ENCODE measurements at places on chromosomes 3 and 15.

GRCh38 chr15:32886459-32886858 is 168.7 kb downstream of the GREM1 start:
- DNase-seq = no peak

GRCh38 chr3:140081887-140082286 is 146.9 kb downstream of the CLSTN2 start:
- DNase-seq = no peak

- DNase-seq = no peak
These were observed at the start of gene SPRED1 for GRCh38 chr15:38252481-38253350. TSS of gene SPRED1 (plus strand) at chr15:38252836. CDS start at chr15:38253186, 350 bp downstream.

DNA sequence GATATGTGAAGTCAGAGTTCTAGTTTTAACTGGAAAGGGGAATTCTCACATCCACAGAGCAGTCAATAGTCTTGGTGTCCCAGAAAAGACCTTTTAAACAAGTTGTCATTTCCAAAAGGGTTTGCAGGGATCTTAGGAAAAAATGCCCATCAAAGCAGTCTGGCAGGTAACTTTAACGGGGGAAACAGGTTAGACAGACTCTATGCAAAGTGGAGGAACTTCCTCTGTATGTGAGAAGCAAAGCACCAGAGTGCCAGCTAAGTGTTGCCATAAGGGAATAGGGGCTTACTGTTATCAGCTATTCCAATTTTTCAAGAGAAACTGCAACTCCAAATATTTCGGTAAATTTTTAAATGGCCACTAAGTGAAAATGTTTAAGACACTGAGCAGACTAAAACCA is 307.9 kb upstream of the MDFIC2 start:
- no peak for DNase-seq

- DNase-seq = peak; percentile 86
These were observed 104.5 kb downstream of the ADCY5 start for GRCh38 chr3:123344175-123344906.

All from astrocyte of the spinal cord (primary cell).